ENCODE measurements at places on chromosomes 12 and 14. TPM values are rescaled to one million over a fixed set of nuclear protein-coding genes. Genes with fewer than 3 reads are reported as not detected.
A peak's percentile ranks its signal among the peaks of the same experiment; 100 is the strongest.

VWF gene
- 0.06 TPM for total RNA-seq

PTPRO gene
- not detected for total RNA-seq

- no peak for DNase-seq
Observed at GRCh38 chr14:104367866-104368750, 211.5 kb upstream of the C14orf180 start.

PRR4 gene
- total RNA-seq: 2.2 TPM

HIP1R gene
- 64.1 TPM for total RNA-seq

CD163 gene
- not detected for total RNA-seq

TGM1 gene
- 5.2 TPM for total RNA-seq

C1S gene
- 21.9 TPM for total RNA-seq

- DNase-seq: peak; percentile 29
Observed at GRCh38 chr14:88426271-88426670, 40.8 kb downstream of the SPATA7 start.

GRCh38 chr14:36316131-36316530 is 4.3 kb downstream of the MBIP start:
- no peak for DNase-seq

DNA sequence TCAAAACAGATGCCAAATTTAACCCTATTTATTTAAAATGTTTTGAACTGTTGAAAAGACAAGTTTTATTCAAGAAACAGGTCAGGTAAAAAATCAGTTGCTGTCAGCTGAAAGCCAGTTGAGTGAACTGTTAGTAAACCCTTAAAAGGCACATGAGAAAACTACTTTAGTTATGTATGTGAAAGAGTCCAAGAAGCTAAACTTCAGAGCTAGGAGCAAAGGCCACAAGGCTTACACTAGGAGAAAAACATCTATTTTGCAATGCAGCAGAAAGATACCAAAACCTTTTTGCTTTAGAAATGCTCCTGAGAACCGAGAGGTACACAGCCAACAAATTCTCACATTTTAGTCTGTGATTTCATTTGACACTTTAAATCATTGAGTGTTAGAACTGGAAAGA is 375.2 kb downstream of the FSCB start:
- no peak for DNase-seq

DNA sequence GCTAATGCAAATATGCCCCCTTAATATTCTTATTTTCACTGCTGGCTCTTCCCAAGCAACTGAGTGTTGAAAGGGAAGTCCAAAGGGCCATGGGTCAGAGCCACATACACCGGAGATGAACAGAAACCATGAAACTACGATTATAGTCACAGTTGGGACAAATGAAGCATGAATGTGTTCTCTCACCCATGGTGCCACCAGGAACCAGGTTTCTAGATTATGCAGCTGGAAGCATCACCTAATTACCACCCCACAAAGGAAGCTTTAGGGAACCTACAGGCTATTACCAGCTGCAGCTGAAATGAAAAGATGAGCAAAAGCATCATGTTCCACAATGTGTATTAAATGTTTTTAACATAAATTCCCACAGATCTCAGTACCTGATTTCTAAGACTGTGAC is 15.4 kb downstream of the TMTC1 start:
- no peak for DNase-seq

RNASE3 gene
- not detected for total RNA-seq

DNA sequence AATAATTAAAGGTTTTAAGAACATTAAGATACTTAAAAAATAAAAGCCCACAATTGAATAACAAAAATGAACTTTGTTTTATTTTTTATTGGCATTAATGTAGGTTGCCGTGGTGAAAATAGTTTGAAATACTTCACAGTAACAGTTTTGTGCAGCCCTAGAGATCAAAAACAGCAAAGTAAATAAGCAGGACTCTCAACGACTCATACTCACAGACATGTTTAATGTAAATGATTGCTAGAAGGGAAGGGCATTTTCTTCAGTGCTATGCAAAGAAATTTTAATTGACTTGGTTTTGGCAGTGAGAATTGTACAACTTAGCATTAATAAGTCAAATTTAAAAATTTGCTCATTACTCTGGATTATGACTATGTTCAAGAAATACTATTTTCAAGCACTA is 16.0 kb downstream of the TRMT5 start:
- no peak for DNase-seq

- DNase-seq: no peak
Observed at GRCh38 chr14:35632676-35633075, 98.7 kb downstream of the INSM2 start.

DNA sequence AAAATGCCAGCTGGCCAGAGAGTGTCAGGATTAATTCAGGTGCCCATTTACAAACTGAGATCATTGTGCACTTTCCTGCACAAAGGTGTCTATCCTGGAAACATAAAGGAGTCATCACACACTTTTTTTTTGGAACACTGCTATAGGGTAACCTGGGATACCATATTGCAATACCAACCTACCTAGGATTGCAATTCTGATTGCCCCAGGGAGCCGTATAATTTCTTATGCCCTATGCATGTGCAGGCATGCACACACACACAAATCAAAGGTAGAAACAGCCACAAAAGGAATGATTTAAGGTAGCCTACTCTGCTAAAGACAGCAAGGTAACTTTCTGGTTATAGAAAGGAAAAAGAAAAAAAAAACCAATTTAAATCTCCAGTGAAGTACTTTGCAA is 285.3 kb upstream of the KITLG start:
- DNase-seq: no peak

LRCOL1 gene
- not detected for total RNA-seq

DNA sequence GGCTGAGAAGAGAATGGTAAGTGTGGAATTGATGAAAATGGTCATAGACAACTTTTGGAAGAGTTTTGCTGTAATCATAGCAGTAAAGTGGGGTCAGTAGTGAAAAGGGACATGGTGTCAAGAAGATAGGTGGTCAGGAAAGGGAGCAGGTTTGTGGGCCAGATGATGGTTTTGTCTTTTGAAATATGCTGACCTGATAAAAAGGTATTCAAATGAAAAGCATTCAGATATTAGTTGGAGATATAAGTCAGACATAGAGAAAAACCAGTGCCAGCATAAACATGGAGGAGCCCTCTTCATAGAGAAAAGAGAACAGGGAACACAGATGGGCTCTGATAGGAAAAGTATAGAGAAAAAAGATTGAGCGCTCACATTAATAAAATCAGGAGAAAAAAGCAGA is 518.3 kb downstream of the NRXN3 start:
- no peak for DNase-seq

DNA sequence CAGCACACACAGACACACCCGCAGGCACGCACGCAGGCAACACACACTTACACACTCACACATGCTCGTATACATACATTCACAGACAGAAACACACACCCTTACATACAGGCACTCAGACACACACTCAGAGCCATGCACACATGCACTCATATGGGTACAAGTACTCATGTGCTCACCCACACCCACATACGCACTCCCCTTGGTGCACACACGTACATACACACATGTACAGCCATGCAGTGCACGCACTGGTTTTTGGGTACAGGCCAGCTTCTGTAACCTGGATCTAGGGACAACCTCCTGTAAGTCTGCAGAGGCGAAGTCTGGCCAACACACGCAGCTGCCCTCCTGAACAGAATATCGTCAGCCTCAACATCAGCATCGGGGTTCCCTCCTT is 221.3 kb upstream of the RTL1 start:
- DNase-seq: no peak

DNA sequence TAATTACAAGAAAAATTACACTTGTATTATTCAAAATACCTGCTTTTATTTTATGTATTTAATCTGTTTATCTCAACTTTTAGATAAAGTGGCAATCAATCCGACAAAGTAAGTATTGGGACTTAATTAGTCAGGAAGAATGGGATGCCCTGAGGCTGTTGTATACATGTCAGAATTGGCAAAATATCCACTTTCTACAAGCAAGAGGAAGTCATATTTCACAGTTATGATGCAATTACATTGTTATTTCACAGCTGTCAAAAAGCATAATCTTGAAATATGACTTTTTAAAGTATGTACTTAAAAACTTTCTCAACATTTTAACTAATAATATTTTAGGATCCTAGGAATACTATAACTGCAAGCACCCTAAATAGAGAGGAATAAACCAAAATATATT is 357.1 kb upstream of the MGAT4C start:
- DNase-seq: peak; percentile 9

- DNase-seq: no peak
Observed at GRCh38 chr12:93468008-93468371, 676 bp downstream of the MRPL42 start.

STK38L gene
- 17.6 TPM for total RNA-seq

CFAP73 gene
- 0.97 TPM for total RNA-seq

DBX2 gene
- not detected for total RNA-seq

GRCh38 chr14:100815478-100816285 is 10.2 kb upstream of the MEG3 start:
- DNase-seq: no peak

- DNase-seq: no peak
Observed at GRCh38 chr12:11941606-11942337, 129.0 kb upstream of the BCL2L14 start.

SOAT2 gene
- total RNA-seq: not detected

- DNase-seq: no peak
Observed at GRCh38 chr14:32136027-32136825, 59.1 kb downstream of the ARHGAP5 start.

DNA sequence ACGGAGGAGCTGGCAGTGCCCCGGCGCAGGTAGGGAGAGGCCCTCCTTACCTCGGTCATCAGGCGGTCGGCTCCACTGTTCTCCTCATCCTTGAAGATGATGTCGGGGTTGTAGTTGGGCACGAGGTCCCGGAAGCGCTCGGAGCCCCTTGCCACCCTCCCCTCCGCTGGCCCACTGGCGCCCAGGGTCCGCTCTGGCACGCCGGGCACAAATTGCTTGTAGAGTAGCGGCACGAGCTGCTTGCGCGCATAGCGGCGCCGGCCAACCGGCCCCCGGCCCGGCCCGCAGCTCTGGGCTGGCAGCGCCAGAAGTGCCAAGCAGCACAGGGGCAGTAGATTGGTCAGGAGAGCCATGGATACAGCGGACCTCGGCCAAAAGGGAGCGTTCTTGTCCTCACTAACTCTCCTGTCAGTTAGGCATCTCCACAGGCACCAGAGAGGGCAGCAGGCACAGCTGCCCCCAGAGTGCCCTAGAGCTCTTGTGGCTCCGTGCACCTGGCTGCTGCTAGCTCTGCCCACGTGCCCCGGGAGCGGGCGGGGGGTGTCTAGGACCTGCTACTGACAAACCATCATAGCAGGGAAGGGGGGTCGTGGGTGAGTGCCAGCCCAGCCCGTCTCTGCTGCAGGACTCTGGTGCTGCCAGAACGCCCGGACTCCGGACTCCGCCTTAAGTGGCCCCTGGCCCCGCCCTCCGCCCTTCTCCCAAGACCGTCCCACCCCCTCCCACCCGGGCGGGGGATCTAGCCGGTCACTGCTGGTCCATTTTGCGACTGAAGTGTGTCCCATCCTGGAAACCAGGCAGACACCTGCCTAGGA is at the start of gene DHH:
Gene DHH, minus strand, starts transcription at position 642 of the 815 bp plus-strand sequence. Its CDS starts 289 bp downstream, at position 353.
- no peak for DNase-seq

- DNase-seq: no peak
Observed at GRCh38 chr12:3527181-3527580, 36.2 kb downstream of the PRMT8 start.

GRCh38 chr12:84825149-84825548 is 87.5 kb downstream of the SLC6A15 start:
- DNase-seq: no peak

TBC1D30 gene
- total RNA-seq: 6.6 TPM

SPX gene
- total RNA-seq: 310 TPM

GRCh38 chr12:11875414-11875935 is 195.3 kb upstream of the BCL2L14 start:
- DNase-seq: no peak

GRCh38 chr12:110005319-110005973 is 6.2 kb downstream of the ANKRD13A start:
- DNase-seq: no peak

GRCh38 chr14:98466807-98467206 is 805.2 kb downstream of the BCL11B start:
- no peak for DNase-seq

DNA sequence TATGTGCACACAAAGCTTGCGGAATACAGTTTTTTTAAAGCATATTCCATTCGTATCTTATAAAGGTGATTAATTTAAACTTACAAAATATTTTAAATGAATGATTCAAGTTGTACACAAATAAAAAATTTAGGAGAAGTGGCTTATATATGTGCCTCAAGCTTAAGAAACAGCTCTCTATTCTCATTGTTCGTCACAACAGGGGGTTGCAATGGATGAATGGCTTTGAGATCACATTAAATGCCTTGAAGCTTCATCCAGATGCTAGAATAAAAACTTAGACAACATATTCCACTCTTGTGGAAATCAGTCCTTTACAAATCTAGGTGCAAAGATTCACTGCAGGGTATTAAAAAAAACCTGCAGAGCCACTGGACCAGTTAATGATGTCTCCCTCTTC is 303.9 kb upstream of the LRFN5 start:
- no peak for DNase-seq

DNA sequence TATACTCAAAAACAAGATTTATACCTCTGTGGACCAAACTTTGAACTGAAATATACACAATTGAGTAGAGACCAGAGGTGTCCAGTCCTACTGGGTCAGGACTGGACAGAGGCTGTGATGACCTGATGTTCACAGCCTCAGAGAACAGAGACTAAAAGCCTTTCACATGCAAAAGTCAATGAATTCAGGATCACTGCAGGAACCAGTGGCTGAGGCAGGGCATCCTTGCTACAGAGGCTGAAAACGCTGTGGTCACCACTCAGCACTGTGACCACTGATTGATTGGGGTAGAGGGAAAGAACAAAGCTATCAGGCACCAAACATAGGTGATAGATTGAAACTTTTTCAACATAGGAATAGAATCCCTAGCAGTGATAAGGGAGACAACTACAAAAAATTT is 25.1 kb downstream of the GRIP1 start:
- no peak for DNase-seq

DCN gene
- total RNA-seq: 1.8 TPM

DNA sequence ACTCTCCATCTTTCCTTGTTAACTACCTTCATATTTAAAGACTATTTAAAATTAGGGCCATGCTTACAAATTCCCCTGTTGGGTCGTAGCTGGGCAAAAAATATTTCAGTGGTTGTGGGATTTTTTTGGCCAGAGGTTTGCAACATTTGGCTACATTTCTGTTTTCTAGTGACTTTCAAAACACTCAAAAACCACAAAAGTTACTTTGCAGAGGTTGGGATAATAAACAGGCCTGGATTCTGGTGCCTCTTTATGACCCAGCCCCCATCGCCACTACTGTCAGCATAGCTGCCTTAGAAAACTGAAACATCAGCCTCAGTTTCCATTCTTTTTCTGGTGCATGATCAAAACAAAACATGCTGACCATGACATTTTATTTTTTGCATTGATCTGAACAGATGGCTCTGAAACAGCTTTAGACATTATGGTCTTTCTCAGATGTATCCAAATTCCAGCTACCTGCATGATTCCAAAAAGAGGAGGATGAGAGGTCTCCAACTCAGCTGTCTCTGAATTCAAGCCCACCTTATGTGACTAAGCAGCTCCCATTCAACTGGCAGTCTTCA is 5.2 kb downstream of the DPF3 start:
- DNase-seq: no peak

Measured in NCI-H460 (cell line).